ENCODE measurements at places on chromosomes 16 and 17.

DNA sequence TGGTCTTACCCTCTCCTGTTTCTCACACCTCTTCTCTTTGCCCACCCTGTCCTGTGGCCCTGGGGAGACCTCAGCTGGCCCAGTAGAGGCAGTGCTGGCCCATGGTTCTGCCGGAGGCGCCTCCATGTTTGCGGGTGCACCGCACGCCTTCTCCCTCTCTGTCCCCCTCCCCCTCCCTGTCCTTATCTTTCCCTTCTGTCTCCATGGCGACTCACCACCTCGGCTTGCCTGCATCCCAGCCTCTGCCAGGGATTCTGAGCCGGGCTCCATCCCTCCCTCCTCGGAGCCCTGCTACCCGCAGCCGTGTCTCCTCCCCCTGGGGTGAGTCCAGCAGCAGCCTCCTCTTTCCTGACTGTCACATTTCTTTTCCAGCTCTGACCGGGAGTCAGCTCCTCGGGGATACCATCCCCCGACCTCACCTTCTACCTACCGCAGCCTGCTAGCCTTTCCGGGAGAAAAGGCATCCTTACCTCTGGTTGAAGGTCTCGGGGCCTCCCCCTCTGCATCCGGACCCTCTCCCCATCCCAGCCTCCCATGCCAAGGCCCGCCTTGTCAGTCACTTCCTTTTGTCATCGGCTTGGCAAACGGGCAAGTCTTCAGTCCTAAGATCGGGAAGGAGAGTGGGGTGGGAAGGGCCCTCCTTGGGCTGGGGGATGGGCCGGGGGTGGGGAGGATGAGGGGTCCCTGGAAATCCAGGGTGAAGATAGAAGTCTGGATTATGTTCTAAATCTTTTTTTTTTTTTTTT is at the start of gene RNF112:
RNF112 (plus strand) TSS at position 358 of the 746 bp plus-strand sequence; CDS start at position 535, 177 bp downstream.
- DNase-seq = no peak

DNA sequence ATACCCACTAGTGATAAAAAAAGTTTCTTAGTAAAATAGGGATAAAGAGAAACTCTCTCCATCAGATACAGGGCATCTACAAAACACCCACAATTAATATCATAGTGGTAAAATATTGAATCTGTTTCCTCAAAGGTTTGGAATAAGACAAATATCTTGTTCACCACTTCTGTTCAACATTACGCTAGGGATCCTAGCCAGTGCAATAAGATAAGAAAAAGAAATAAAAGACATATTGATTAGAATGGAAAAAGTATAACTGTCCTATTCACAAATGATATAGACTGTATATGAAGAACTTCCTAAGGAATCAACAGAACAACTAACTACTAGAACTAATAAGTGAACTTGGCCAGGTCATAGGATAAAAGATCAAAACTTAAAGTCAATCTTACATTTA is 12.9 kb downstream of the LPCAT2 start:
- DNase-seq = no peak

DNA sequence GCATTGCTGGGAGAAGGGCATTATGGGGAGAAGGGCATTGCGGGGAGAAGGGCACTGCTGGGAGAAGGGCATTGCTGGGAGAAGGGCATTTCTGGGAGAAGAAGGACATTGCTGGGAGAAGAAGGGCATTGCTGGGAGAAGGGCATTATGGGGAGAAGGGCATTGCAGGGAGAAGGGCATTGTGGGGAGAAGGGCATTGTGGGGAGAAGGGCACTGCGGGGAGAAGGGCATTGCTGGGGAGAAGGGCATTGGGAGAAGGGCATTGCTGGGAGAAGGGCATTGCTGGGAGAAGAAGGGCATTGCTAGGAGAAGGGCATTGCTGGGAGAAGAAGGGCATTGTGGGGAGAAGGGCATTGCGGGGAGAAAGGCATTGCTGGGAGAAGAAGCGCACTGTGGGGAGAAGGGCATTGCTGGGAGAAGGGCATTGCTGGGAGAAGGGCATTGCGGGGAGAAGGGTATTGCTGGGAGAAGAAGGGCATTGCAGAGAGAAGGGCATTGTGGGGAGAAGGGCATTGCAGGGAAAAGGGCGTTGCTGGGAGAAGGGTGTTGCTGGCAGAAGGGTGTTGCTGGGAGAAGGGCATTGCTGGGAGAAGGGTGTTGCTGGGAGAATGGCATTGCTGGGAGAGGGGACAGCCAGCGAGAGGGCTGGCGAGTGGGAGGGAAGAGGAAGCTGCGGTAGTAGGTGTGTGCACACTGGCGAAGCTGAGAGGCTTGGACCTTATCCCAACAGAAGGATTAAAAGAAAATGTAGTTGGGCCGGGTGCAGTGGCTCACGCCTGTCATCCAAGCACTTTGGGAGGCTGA is 4.6 kb upstream of the PYDC1 start:
- no peak for DNase-seq

DNA sequence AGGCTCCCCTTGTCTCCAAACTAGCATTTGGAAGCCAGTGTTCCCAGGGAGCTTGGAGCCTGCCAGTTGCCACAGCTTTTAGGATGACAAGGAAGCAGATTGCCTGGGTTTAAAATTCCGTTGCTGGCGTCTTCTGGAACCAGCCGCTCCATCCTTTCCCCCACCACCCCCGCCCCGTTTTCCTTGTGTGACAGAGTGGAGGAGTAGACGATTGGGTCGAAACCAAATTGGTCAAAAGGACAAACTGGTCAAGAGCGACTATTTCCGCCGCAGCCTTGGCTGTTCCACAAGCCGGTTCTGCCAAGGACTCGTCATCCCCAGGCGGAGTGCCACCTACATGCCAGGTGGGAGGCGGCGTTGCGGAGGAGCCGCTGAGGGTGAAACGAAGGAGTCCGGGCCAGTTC is 91.1 kb downstream of the RPA1 start:
- no peak for DNase-seq

- DNase-seq = no peak
Measured at GRCh38 chr17:43330876-43331639, 67.7 kb upstream of the ARL4D start.

- DNase-seq = no peak
Measured at GRCh38 chr17:82697808-82698064, 762 bp downstream of the RAB40B start.

GRCh38 chr17:48054238-48055185 is 6.4 kb downstream of the NFE2L1 start:
- peak; percentile 77 for DNase-seq

GRCh38 chr17:43737722-43738121 is 20.9 kb downstream of the SOST start:
- DNase-seq = no peak

DNA sequence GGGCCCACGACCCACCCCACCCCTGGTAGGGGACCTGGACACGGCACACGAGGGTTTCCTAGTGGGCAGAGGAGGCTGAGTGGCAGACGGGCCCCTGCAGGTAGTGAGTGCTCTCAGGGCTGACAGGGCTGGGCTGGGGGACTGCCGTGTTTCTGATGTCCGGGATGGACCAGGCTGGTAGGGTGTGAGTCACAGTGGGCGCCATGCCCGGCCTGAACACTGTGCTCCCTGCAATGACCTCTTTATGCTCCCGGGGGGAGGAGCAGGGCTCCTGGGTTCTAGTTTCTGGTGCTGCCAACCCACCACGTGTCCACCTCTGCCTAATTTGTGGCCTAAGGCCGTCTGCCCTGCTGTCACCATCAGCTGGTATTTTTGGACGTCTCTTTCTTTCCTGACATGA is 26.3 kb downstream of the ARHGAP23 start:
- no peak for DNase-seq

GRCh38 chr17:42873315-42873714 is 22.3 kb downstream of the AOC3 start:
- DNase-seq = no peak

DNA sequence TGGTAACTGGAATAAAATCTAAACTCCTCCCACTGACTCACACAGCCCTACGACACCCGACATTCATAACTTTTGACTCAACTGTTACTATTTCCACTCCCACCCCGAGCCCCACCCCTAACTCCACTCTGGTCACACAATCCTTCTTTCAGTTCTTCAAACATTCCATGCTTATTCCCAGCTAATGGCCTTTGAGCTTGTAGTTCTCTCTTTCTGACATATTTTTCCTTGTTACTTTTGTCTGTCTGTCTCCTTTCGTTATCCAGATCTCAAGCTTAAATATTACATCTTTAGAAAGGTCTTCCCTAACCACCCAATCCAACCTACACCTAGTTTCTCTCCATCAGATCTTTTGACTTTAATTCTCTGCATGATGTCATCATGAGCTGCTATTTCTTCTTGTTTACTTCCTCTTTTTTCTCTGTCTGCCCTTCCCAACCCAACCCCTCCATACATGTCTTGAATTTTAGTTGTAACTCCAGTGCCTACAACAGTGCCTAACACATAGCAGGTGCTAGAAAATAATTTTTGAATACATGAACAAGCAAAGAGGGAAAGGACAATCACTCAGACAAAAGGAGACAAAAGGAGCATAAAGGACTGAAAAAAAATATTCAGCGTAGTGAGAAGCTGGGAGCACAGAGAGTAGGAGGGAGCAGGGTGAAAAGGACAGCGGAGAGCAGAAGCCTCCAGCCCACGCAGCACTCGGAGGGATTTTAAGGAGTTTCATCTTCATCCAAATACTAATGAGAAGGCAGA is 65.2 kb upstream of the SMIM36 start:
- peak; percentile 68 for DNase-seq

DNA sequence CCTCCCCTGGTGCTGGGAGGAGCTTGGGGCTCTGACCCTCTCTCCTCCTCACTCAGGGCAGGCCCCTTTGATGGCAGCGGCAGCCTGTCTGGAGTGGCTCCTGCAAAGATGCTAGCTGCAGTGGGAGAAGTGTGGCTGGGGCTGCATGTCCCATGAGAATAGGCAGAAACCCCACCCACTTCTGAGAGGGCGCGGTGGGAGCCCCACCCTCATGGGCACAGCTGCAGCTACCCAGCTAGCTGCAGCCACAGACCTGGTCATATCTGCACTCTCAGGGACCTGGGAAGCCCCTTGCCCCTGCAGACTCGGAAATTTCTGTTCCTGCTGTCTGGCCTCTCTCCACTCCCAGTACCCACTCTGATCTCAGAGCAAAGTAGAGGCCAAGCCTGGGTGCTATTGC is 72.2 kb upstream of the BRD7 start:
- no peak for DNase-seq

DNA sequence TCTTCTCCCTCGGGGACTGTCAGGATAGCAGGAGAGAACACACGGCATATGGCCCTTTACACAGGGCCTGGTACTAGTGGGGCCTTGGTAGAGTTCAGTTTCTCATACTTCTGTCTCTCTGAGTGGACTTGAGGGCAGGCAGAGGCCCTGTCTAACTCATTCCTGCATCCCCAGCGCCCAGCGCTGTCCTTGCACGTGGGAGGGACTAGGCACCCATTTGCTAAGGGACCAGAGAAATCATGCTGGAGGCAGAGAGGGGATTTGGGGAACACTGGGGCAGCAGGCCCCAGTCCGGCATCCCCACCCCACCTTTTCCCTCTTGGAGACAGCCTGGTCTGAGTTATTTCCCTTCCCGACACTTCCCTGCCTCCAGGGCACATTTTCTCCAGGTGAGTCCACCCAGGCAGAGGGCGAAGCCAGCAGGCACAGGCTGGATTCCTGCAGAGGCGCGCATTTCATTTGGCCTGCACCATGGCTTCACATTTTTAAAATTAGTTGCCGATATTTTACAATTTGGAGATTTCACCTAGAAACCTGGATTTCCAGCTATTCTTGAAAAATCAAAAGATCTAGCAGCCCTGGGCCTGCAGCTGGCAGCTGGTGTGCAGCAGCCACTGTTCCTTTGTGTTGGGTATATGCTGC is 9.7 kb upstream of the NKD1 start:
- DNase-seq = peak; percentile 28

DNA sequence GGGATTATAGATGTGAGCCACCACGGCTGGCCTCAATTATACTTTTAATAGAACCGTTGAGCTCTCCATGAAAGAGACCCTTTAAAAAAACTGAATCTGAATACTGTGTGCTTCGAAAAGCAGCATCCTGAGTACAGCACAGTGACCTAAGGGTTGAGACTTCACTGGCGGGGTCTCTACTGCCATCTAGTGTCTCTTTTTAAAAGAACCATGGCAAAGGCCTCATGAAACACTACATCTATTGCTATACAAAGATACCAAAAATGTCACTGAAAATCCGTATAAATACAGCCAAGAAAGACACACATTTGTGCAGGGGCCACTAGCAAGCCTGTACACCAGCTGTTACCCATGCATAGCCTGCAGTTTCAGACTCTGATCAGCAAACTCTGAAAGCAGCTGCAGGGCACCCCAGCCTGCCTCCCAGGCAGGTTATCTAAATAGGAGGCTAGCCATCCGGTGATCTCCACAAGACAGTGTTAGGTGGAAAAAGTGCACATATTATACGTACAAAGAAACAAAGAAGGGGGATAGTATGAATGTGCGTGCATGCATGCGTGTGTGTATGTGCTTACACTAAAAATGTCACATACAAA is 35.3 kb downstream of the NPLOC4 start:
- DNase-seq = no peak

GRCh38 chr17:72205822-72206221 is 85.0 kb downstream of the SOX9 start:
- no peak for DNase-seq

DNA sequence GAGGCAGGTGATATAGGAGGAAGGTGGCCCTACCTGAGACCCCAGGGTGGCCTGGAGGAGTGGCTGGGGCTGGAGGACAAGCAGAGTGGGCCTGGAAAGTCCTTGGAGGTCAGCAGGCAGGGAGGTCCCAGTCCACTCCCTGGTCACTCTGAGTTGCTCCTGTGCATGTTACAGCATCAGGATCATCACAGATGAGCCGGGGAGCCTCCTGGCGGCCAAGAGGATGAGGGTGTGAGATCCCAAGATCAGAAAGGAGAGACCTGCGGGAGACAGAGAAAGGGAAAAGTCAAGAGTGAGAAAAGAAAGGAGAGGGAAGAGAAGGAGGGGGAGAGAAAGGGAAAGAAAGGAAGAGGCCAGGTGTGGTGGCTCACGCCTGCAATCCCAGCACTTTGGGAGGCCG is 71.7 kb downstream of the MRM1 start:
- DNase-seq = no peak

- DNase-seq = no peak
Measured at GRCh38 chr16:65773301-65773874, 593.1 kb upstream of the CDH5 start.

- DNase-seq = peak; percentile 77
Measured at GRCh38 chr17:77365584-77366186, 224.9 kb downstream of the SEC14L1 start.

DNA sequence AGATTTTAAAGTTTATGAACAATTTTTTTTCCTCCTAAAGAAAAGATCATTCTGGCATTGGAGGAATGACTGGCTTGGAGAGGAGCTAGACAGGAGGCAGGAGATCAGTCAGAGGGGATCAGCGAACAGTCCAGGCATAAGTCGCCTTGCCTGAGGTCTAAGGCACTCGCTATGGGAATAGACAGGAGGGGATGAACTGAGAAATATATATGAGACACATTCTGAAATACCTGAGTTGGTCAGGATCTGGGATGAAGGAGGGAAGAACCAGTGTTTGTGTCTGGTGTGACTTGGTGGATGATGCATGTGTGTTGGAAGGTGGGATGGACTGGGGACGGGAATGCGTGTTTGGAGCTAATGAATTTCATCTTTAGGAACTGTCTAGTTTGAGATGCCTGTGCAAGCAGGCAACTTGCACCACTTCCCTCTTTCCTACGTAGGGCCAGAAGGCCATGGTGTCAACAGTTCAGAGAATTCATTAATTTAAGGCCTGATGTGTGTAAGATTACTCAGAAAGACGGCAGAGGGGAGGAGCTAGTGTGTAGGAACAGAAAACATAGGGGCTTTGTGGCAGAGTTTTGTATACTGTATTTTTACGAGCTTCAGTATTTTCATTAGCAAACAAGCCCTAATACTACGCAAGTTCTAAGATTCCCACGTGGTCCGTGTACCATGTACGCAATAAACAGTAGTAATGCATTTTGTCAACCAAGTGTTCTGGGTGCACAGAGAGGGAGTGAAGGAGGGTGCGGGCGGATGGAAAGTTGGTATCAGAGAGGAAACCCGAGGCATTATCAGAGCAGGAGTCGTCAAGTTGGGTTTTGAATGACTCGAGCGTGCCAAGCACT is 825 bp downstream of the HEATR6 start:
- no peak for DNase-seq
